ENCODE measurements at places on chromosomes 12 and 14.

DNA sequence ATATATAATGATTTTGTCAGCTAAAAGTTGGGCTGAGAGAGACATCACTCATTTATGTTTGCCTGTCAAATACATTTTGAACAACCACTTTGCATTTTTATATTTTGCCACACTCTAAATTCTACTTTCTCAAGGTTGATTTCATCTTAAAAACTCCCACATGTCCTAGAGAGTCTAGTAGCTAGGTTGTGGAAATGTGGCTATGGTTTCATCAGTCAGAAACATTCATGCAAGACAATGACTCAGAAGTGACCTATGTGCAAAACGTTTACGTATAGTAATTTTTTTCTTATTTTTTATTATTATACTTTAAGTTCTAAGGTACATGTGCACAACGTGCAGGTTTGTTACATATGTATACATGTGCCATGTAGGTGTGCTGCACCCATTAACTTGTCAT is 27.4 kb upstream of the PRKD1 start:
- DNase-seq: no peak

- no peak for DNase-seq
These were observed 834.7 kb downstream of the GALC start for GRCh38 chr14:87158283-87158682.

DNA sequence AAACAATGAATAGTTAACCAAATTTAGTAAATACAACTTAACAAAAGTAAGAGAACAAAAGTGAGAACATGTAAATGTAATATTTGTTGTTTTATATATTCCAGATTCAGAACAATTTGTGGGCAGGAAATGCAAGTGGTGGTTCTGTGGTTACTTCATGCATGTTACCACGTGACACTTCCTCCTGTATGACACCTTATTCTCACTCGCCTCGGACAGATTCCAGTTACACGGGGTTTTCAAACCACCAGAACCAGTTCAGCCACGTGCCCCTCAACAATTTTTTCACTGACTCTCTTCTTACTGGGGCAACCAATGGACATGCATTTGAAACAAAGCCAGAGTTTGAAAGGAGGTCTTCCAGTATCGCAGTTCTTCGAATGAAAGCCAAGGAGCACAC is 21.0 kb downstream of the ALX1 start:
- DNase-seq: no peak

DNA sequence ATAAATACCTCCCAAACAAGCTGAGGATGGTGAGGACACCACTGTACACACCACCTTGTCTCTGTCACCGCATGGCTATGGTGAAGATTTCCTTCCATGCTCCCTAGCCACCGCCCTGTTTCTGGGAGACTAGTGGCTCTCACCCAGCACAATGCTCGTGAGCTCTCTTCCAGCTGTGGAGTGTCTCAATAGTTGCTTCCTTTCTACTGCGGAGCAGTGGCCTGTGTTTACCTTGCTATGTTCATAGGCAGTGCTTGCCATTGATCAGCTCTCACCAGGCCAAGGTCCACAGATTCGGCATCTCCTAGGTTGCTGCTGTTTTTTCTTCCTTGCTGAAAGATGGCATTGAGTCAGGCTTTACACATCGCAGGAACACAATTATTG is 313.6 kb upstream of the RTL1 start:
- no peak for DNase-seq

DNA sequence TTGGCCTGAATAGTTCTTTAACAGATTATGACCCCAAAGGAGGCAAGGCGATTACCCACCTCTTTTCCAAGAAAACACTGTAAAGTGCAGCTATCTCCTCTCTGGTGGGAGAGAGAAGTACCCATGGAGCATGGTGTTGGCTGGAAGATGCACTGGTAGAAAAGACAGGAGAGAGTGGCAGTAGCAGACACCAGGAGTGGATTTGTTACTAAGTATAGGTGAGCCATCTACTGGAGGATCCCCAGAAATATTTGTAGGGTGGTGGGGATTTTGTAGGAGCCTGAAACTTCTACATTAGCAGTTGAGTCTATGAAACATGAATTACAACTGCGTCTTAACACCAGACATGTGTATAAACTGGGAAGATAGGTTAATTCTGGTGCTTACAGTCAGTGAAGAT is 148.0 kb downstream of the SLC38A4 start:
- DNase-seq: peak; percentile 19

DNA sequence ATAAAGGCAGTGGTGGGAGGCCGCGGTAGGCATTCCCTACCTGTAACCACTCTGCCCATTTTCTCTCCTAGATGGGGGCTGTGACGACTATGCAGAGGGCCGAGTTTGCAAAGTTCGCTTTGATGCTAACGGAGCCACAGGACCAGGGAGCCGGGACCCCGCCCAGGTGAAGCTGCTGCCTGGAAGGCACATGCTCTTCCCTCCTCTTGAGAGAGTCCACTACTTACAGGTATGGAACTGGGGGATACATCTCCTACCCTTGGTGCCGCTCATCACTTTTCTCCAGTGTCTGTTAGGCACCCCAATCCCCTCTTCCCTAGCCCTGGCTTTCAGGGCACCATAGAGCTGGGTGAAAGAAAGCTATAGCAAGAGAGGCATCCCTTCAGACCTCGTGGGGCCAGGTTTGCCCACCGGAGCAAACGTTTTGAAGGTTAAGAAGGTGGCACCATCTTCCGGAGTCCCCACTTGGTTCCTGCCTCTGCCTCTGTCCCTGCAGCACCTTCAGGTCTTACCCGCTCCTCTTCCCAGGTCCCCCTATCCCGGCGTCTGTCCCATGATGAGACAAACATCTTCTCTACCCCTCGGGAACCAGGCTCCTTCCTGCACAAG is 2.0 kb upstream of the P3H3 start:
- DNase-seq: no peak

DNA sequence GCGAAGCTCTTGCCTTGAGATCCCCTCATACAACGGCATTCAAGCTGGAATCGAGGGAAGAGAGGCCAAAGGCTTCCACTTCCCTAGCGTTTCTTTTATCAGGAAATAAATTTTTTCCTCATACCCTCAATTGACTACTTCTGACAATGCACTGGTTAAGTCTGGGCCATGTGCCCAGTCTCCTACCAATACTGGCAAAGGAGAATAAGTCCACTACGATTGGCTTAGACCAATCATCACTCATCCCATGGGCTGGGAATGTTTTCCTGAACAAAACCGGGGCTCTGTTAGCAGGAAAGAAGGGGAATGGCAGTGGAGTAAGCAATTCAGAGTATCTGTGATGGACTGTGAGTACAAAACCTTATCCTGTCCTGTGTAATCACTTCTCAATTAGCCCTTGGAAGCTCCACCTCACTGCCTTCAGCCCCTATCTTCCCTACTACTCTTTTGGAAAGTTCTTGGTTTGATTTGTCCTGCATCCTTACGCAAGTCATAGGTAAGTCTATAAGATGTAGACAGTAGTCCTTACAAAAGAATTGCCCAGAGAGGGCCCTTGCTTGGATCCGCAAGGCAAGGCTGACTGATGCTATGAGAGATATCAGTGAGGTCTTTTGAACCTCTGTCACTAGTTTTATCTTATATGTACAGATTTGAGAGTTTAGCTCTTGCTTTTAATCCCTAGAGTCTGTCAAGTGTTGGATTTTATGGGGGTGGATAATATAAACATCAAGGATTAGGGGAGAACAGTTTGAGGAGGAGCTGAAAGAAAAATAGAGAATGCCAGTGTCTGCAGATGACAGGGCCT is 36.3 kb upstream of the CDK17 start:
- no peak for DNase-seq

GRCh38 chr14:59355091-59355490 is 110.1 kb downstream of the GPR135 start:
- DNase-seq: no peak

- DNase-seq: no peak
These were observed 60.6 kb upstream of the TMCC3 start for GRCh38 chr12:94710933-94711332.

DNA sequence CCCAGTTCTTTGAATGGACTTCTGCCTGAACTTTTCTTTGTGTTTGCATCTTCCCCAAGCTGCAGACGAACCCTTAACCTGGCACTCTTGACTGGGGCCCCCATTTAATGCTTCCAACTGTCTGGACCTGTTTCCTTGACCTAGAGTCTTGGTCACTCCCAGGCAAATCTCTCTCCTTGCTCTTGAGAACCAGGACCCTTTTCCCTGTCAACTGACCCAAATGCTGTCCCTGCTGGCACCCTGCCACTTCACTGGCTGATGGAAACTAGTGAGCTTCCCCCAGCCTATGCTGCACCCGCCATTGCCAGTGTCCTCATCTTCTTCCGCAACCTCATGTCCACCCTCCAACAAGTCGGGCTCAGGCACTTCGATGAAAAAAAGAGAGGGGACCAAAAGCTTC is 79.5 kb downstream of the PRIMA1 start:
- no peak for DNase-seq

- DNase-seq: no peak
These were observed 19.8 kb upstream of the CATSPERB start for GRCh38 chr14:91751719-91752118.

DNA sequence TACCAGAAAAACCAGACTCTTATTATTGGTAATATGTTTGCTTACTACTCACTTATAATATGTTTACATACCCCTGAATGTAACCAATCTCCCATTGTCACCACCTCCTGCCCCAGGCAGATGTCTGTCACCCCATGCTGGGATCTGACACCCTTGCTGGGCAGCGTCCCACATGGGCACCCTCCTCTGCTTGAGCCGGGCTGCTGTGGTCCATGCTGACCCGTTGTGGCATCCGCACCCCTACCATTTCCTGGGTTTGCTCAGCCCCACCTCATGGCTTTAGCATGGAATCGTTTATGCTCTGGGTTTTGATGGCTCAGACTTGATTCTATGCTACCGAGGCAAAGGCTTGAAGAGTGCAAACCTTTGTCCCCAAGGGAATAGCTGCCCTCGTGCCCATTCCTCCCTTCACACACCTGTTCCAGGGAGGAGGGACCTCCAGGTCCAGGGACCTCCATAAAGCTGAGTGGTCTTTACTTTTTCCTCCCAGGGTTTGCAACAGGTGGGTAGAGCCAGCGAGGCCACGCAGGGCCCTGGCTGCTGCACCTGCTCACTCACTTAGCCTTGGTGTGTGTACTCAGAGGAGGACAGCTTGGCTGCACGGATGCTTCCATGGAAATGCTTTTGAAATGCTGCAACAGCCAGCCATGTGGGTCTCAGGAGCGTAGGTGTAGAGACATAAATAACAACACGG is 68.7 kb downstream of the PRMT8 start:
- DNase-seq: peak; percentile 67

- DNase-seq: no peak
These were observed 4.0 kb downstream of the VPS37B start for GRCh38 chr12:122891661-122892525.

DNA sequence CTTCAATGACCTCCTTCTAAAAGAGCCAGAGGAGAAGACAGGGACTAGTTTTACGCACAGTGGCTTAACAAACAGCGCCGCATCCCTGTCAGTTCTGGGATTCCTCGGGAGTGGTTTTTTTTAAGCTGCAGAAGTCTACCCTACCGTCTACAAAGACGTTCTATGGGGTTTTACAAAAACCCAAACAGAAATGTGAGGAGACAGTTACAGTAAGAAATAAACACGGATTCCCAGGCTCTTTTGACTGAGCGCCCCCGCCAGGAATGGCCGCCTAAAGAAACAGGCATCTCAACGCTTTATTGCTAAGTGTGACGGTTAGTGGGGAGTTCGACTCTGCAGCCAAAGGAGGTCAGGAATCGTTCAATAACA is 484 bp downstream of the ALKBH1 start:
- DNase-seq: peak; percentile 44

DNA sequence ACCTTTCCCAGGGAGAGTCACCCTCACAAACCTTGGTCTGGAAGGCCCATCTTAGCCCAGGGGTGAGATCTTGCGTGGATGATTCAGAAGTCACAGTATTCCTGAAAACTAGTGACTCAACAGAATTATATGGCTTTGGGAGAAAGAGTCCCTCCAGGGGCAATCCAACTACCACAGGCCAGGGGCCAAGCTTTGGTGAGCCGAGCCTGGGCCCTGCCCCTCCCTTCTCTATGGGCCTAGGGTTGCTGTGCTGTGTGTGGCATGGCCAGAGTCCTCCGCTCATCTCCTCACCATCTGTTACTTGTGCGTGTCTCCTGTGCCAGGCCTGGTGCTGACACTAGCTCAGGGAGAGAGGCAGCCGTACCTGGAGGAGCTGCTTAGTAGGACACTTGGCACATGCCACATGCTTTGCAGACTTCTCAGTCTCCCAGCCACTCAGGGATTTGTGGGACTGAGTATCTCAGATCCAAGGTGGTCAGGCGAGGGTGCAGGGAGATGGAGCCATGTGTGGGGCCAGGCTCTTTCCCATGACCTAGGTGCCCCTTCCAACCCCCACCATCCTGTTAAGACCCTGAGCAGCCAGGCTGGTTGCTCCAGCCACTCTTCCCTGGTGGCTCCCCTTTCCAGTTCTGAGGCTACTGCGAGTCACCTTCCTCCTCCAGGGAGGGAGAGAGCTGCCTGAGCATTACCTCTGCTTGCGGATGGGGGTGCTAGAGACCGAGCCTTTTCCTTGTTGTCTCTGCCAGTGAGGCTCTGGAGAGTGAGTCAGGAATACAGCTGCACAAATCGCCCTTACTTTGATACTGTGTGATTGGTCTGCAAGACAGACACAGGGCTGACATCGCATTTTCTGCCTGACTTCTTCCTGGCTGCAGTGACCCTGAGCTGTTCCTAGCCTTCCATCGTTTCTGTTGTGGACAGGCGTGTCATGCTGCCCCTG is 94.1 kb downstream of the SLC25A47 start:
- no peak for DNase-seq

DNA sequence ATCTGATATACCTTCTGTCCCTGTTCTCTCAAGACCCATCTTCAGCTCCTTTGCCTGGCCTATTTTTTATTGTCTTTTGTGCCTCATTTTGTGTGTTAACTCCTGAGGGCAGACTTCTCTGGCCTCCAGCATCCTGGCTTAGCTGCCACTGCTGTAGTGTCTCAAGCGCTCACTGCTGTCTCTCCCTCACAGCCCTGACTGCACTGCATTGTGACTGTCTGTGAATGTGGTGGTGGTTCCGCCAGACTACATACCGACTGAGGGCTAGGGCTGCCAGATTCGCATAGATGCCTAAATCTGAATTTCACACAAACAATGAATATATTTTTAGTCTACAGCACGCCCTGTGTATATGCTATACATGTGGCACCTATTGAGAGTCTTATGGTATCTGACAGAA is 1088.9 kb upstream of the TMEM132C start:
- no peak for DNase-seq

DNA sequence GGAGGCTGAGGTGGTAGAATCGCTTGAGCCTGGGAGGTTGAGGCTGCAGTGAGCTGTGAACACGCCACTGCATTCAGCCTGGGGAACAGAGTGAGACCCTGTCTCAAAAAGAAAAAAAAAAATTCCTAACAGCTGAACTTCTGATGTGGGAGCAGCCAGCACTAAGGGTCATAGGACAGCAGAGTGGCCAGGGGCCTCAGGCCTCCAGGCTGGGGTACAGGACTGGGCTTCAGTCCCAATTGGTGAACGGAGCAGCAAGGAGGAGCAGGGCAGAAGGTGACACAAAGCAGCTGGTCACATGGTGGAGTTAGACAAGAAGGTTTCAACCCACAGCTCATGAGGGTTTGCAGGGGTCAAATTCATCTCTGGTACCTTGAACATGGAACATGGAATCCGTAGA is 40.8 kb upstream of the NRXN3 start:
- no peak for DNase-seq

- DNase-seq: no peak
These were observed 160.9 kb downstream of the ALG10B start for GRCh38 chr12:38477340-38478090.

GRCh38 chr12:85274315-85274651 is 5.7 kb upstream of the ALX1 start:
- DNase-seq: no peak
